Fibroblast of the aortic adventitia (primary cell): ENCODE measurements at places on chromosomes 16 and 17. TPM values are rescaled to one million over a fixed set of nuclear protein-coding genes. Genes with fewer than 3 reads are reported as not detected.

Gene HS3ST3B1
- 2.3 and 9.1 TPM in 2 replicates for total RNA-seq

DNA sequence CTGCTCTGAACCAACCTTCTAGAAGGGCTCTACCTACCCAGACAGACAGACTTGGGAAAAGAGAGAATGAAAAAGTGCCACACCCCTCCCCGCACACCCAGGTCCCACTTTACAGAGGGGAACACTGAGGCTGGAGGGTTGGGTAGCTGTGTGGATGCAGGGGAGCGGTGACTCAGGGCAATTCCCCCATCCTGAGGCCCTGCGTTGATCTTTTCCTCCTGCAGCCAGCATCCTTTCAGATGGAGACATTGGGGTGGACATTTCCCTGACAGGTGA lies 10.0 kb downstream of the CETP start:
- DNase-seq, result no peak

Gene CMTM1
- 3.2 TPM in 1 of 2 replicates, not detected in the other for total RNA-seq

DNA sequence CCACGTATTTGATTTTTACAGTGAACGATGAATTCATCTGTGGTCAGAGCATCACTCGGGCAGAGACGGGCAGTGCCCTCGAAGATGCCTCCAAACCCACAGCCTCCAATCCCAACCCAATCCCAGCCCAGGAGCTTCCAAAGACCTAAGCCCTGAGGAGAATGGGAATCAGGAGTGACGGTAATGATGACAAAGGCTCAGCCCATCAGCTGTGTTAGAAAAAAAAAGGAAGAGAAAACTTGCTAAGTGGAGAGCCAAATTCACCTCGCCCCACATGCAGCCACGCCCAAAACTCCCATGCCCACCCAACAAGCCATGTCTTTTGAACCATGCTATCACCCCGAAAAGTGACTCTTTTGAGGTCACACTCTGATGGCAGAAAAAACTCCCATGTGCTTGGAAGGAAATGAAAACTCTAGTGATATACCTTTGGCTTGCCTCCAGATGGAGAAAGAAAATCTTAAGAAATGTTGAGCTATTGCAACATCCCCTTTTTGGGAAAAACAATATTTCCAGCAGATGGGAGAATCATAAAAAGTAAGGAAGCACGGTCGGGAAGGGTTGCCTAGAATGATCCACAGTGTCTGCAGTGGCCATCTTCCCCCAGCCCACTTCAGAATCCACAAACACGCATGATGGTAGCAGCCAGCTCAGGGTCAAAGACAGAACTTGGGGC lies 37.7 kb downstream of the XYLT1 start:
- DNase-seq, result peak; percentile 89

GRCh38 chr16:65069065-65069464 lies 52.8 kb downstream of the CDH11 start:
- peak; percentile 88 for DNase-seq

Gene SLC16A11
- 0.27 and 2.4 TPM in 2 replicates for total RNA-seq

GRCh38 chr17:18860161-18860972 lies 2.4 kb downstream of the PRPSAP2 start:
- DNase-seq, result no peak

GRCh38 chr16:55836158-55836611 lies 3.3 kb upstream of the CES1 start:
- DNase-seq, result peak; percentile 6

Gene CACNG4
- not detected in 2 replicates for total RNA-seq

Gene PSMB10
- total RNA-seq, result 22.7 and 42.4 TPM in 2 replicates

DNA sequence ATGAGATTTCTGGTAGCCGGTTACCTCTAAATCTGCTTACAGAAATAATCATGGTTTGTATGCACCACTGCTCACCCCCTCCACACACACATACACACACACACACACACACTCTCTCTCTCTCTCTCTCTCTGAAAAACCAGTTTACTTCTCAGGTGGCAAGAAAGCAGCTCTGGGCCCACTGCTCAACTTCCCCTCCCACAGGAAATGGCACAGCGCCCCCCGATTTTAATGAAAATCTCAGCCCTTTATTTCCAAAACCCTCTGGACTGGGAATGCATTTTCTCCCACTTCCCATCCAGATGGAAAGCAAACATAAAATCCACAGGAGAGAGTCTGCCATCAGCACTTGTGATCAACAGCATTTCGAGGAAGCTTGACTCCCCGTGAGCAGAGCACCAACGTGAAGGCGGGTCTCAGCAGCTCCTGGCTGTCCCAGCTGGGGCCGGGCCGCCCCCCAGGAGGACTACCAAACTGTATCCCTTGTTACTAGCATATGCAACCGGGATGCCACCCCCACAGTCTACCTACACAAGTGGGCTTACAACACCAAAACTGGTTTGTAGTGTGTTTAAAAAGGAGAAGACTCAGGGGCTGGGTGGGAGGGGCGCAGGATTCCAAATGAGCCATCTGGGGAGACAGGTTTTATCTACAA lies 121.1 kb downstream of the SLC39A11 start:
- no peak for DNase-seq

- DNase-seq, result peak; percentile 8
Measured at GRCh38 chr17:1030684-1031532, 34.0 kb downstream of the TIMM22 start.

- DNase-seq, result no peak
Measured at GRCh38 chr17:77733576-77734296, 224.8 kb upstream of the TNRC6C start.

GRCh38 chr16:69089091-69089910 lies 16.2 kb upstream of the HAS3 start:
- no peak for DNase-seq

GRCh38 chr16:70778901-70779309 lies 22.1 kb downstream of the VAC14 start:
- DNase-seq, result peak; percentile 95

- DNase-seq, result no peak
Measured at GRCh38 chr16:54677308-54677950, 253.2 kb upstream of the IRX5 start.

GRCh38 chr16:6576606-6577005 lies 756.0 kb upstream of the RBFOX1 start:
- no peak for DNase-seq

GRCh38 chr16:19858340-19859018 lies 26.2 kb downstream of the GPRC5B start:
- no peak for DNase-seq

DNA sequence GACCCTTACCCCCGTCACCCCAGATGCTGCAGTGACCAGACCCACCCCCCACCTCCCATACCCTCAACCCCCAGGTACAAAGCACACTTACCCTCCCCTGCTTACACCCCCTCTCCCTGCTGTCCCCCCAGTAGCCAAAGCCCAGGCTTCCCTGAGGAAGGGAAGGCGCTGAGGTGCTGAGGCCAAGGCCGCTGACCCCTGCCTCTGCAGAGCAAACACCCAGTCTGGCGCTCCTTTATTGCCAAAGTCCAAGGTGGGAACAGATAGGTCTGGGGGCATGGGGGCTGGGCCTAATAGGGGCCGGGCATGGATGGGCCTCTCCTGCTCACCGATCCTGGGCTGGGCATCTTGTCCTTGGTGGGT lies 683 bp downstream of the LCAT start:
- no peak for DNase-seq

- DNase-seq, result no peak
Measured at GRCh38 chr16:67718668-67719047, 458 bp downstream of the GFOD2 start.

GRCh38 chr16:48999044-48999443 lies 282.6 kb downstream of the CBLN1 start:
- DNase-seq, result no peak

Gene KREMEN2
- not detected in 2 replicates for total RNA-seq

DNA sequence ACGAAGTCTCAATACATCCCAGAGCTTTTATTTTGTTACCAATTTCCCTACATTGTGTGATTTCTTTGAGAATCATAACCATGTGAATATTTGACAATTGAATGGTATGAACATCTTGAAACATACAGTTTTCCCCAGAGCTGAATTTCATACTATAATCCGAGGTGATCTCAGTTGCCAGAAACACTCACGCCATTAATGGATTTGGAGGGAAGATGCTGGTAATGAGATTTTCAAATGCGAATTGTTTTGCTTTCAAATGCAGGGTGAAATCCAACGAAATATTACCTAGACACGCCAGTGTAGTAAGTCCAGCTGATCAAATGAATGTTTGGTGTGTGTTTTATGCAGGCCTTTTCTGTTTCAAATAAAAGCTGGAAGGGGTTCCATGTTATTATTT lies 277.8 kb upstream of the CDH5 start:
- DNase-seq, result no peak

DNA sequence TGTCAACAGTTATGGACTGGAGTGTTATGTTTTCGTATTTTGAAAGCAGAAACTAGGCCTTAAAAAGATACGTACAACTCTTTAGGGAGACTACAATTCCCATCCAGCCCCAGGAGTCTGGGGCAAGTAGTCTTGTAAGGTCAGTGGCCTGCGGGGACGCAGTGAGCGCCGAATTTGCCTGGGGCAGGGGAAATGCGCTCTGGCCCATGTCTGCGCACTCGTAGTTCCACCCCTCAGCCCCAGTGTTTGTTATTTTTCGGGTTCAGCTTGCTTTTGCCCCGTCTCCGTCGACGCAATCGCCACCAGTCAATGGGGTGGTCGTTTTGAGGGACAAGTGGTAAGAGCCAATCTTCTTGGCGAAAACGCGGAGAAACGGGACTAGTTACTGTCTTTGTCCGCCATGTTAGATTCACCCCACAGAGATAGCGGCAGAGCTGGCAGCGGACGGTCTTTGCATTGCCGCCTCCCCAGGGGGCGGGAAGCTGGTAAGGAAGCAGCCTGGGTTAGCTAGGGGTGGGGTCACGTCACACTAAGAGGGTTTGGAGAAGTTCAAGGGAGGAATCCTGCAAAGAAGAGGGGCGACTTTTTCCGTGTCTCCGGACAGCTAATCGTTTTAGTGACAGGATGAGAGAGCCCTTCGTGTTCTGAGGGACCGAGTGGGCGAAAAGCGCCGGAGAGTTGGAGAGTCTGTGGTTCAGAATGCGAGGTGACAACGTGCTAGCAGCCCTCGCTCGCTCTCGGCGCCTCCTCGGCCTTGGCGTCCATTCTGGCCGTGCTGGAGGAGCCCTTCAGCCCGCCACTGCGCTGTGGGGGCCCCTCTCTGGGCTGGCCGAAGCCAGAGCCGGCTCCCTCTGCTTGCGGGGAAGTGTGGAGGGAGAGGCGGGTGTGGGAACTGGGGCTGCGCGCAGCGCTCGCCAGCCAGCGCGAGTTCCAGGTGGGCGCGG lies 1.1 kb upstream of the BRCA1 start:
- peak; percentile 7 for DNase-seq

DNA sequence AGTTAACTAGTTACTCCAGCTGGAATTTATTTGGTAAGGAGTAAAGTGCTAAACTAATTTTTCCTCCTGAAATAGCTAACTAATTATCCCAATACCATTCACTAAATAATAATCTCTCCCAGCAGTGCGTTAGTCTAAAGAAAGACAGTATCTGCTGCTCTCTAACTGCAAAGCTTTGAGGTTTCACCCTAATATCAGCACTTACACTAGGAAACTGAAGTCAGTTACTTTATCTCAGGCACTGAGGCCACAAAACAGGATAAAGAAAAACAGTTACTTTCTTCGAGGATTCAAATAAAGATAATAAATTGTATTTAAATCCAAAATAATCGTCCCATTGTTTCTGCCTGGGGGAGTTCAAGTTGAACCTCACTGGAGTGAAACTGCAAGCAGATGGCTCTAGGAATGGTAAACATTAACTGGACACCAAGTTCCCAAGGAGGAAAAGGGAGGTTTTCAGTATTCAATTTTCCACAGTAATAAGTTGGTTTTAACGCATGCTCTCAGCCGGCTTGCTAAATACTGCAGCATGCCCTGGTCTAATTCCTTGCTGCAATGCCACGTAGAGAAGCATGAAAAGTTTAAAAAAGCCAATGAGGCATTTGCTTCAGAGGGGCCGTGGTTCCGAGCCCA lies 20.0 kb upstream of the FOXJ1 start:
- DNase-seq, result no peak

GRCh38 chr17:18224387-18225120 lies 881 bp upstream of the LLGL1 start:
- DNase-seq, result peak; percentile 35

- DNase-seq, result peak; percentile 28
Measured at GRCh38 chr16:85428168-85428898, 184.8 kb upstream of the GSE1 start.

DNA sequence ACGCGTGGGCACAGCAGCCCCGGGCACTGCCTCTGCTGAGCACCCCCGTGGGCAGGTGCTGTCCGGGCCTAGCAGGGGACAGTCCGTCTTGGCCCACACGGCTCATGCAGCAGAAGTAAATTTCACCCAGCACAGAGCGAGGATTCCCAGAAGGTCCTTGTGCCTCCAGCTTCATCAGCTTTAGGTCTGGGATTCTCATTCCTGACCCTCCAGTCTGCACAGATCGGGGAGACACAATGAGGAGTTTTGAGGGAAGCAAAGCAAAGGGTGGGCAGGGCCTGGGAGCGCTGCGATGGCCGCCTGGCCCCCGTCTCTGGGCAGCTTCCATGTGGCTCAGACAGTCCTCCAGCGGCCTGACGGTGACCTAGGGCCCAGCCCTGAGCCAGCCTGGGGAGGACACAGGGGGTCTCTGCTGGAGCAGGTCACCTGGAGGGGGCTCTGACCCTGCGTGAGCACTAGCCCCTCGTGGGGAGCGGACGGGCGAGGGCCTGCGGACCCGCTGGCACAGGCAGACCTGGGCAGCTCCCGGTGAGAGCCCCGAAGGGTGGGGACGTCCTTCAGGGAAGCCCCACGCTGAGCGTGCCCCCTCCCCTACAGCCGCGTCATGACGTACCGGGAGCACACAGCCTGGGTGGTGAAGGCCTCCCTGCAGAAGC lies 30.7 kb upstream of the CHMP6 start:
- no peak for DNase-seq

DNA sequence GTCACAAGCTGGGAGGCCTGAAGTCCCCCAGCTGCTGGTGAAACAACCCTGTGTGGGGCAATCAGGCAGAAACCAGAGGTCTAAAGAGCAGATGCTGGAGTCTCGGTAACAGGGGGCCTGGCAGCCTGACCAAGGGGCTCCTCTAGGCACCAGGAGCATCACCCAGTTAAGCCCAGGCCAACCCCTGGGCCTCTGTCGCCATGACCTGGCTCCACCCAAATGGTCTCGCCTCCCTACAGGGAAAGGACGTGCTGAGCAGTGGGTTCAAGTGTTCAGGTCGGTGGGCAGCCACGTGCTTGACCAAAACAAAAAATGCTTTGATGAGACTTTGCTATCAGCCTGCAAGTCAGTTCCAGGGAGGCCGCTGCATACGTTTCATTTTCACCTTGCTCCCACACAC lies 240.3 kb downstream of the ZNF423 start:
- no peak for DNase-seq
